Camera-type eye (tissue), 1 donor: ENCODE measurements at places on chromosomes 7 and 10. TPM values are rescaled to one million over a fixed set of nuclear protein-coding genes. Genes with fewer than 3 reads are reported as not detected.

CCDC6 gene
- 45.8 TPM for total RNA-seq

UBN2 gene
- total RNA-seq: 43.9 TPM

CRHR2 gene
- 0.60 TPM for total RNA-seq

MMRN2 gene
- 33.5 TPM for total RNA-seq

DLX6 gene
- total RNA-seq: not detected

OTUD1 gene
- total RNA-seq: 24.0 TPM
